ENCODE measurements at places on chromosomes 11 and 22. TPM values are rescaled to one million over a fixed set of nuclear protein-coding genes. Genes with fewer than 3 reads are reported as not detected.

Gene NTM
- total RNA-seq, result 3.1 TPM

Gene TPBGL
- not detected for total RNA-seq

Gene LGALS1
- total RNA-seq, result 1,549 TPM

Gene CTSD
- 559 TPM for total RNA-seq

Gene PIWIL4
- not detected for total RNA-seq

Gene ASCL2
- not detected for total RNA-seq

Gene TNNT3
- not detected for total RNA-seq

Gene C11orf86
- not detected for total RNA-seq

Gene CAVIN3
- total RNA-seq, result 0.41 TPM

Gene ADM2
- 0.17 TPM for total RNA-seq

Gene HTR3B
- not detected for total RNA-seq

Gene GSTT2B
- total RNA-seq, result 12.3 TPM

Gene C22orf15
- not detected for total RNA-seq

Gene IRF7
- 11.7 TPM for total RNA-seq

Gene CLMP
- total RNA-seq, result 13.6 TPM

Gene MUC15
- 5.9 TPM for total RNA-seq

Gene RAB30
- total RNA-seq, result 16.9 TPM

Gene SSTR3
- not detected for total RNA-seq

Gene P2RY2
- total RNA-seq, result not detected

Gene XBP1
- total RNA-seq, result 124 TPM

Gene FSHB
- total RNA-seq, result not detected

Gene LAYN
- 34.3 TPM for total RNA-seq

Gene C11orf52
- not detected for total RNA-seq

Gene ETS1
- total RNA-seq, result 27.7 TPM

Gene TRIM49
- not detected for total RNA-seq

Gene PGM2L1
- total RNA-seq, result 2.2 TPM

Data from H4 (cell line).